ENCODE measurements at places on chromosomes 4 and X.

DNA sequence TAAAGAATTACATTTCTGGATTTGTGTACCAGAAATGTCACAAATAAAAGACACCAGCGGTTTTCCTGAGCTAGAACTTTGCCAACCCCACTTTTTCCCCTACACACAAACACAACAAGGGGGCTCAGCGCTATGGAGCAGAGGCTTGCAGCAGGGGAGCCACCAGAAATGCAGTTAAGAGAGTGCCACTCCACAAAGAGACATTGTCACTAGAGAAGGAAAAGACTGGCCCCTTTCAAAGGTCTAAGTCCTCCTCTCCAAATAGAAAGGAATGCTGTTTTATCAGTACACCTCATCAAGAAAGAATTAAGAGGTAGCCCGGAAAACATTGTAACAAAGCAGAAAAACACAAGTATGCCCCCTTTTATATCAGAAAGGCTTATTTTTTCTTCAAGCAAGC, 419.5 kb downstream of the HNRNPD start:
- no peak for DNase-seq

- DNase-seq: no peak
Measured at GRCh38 chr4:23290656-23291055, 597.9 kb downstream of the GBA3 start.

DNA sequence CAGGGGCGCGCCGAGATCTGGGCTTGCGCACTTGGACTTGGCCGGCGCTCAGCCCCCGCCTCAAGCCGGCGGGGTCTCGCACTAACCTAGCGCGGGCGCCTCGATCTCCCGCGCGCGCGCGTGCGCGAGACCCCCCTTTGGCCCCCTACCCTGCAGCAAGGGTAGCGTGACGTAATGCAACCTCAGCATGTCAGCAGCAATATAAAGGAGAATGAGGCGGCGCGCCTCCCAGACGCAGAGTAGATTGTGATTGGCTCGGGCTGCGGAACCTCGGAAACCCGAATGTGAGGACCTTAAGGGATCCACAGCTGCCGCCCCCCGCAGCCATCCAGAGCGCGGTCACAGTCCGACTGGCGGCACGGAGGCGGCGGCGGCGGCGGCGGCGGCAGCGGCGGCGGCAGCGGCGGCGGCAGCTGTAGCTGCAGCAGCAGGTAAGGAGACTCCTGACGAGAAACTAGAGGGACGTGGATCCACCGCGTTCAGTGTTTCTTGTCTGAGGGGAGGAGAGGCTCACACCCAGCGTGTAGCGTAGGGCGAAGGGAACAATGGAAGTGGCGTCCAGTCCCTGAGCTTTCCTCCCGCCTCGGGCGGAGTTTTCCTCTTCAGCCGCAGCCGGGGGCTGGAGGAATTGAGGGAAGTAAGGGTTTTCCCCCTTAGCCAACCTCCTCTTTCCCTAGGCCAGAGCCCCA, at the start of the genes SATL1 and ZNF711:
TSS of gene SATL1 (minus strand) at position 19 of the 689 bp plus-strand sequence. CDS start 134,811 bp downstream, outside the sequence.
TSS of gene ZNF711 (plus strand) at position 231 of the 689 bp plus-strand sequence. CDS start 3,582 bp downstream, outside the sequence.
- no peak for DNase-seq

GRCh38 chr4:3302173-3302785, 9.5 kb downstream of the RGS12 start:
- no peak for DNase-seq

GRCh38 chrX:69080855-69081465, 84.3 kb downstream of the PJA1 start:
- DNase-seq: no peak

GRCh38 chrX:130097507-130098209, 12.6 kb downstream of the ELF4 start:
- no peak for DNase-seq

GRCh38 chrX:153546386-153546785, 28.9 kb downstream of the ATP2B3 start:
- no peak for DNase-seq

GRCh38 chr4:145531859-145532258, 50.2 kb downstream of the SMAD1 start:
- no peak for DNase-seq

- DNase-seq: no peak
Measured at GRCh38 chr4:76639288-76639687, 204.3 kb downstream of the SHROOM3 start.

DNA sequence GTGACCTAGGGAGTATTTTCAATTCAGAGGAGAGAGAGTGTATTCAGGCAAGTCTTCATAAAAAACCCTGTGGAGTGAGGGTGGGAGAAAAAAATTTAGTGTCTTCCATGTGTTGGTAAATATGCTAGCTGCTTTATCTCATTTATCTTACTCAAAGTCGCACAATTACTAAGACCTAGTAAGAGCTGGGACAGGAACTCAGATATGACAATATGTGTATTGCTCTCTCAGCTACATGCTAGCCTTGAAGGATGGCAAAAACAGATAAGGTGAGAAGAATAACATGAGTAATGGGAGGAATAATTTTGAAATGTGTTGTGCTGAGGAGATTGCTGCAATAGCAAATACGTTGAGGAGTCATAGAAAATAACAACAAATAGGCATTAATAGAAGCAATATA, 458.6 kb downstream of the SH2D1A start:
- no peak for DNase-seq

DNA sequence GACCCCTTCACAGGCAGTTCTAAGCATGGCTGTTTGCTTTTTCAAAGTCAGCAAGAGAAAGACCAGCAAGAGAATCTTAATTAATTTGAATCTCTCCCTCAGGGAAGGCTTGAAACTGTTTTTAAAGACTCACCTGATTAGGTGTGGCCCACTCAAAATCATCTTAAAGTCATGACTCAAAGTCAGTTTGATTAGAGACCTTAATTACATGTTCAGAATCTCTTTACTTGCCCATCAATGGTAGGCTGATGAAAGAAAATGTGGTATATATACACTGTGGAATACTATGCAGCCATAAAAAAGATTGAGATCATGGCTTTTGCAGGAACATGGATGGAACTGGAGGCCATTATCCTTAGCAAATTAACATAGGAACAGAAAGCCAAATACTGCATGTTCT, 247.5 kb upstream of the PRKX start:
- DNase-seq: no peak

DNA sequence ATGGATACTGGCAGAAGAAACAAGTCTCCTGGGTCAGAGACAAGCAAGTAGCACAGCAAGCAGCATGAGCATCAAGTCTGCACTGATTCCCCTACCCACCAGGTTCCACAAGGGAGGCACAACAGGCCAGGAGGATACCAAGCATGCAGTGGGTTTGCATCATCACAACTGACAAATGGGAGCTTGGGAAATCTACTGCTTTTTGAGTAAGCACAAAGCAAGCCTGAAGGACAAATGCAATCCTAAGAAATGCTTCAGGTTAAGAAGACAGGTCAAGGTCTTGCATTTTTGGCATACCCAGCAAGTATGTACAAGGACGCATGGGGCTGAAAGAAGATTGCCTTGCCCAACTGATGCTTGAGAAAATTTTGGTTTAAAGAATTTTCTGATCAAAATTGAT, 279.6 kb downstream of the PDGFC start:
- DNase-seq: no peak

DNA sequence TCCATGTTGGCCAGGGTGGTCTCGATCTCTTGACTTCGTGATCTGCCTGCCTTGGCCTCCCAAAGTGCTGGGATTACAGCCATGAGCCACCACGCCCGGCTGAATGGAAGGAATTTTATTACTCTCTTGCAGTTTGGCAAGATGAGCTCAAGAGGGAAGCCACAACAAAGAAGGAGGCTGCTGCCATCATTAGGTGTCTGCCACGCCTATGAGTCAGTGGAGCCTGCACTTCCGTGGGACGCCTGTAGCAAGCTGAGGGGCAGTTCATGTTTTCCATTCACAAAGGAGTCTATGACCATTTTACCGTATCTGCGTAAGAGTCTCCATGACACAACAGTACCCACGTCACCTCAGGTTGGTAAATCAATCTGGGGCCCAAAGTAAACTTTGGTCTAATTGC, 51.2 kb upstream of the CHRNA9 start:
- no peak for DNase-seq

GRCh38 chr4:1045193-1045594, 33.8 kb downstream of the FGFRL1 start:
- DNase-seq: no peak

- peak; percentile 80 for DNase-seq
Measured at GRCh38 chr4:55866290-55866907, 13.0 kb downstream of the EXOC1 start.

DNA sequence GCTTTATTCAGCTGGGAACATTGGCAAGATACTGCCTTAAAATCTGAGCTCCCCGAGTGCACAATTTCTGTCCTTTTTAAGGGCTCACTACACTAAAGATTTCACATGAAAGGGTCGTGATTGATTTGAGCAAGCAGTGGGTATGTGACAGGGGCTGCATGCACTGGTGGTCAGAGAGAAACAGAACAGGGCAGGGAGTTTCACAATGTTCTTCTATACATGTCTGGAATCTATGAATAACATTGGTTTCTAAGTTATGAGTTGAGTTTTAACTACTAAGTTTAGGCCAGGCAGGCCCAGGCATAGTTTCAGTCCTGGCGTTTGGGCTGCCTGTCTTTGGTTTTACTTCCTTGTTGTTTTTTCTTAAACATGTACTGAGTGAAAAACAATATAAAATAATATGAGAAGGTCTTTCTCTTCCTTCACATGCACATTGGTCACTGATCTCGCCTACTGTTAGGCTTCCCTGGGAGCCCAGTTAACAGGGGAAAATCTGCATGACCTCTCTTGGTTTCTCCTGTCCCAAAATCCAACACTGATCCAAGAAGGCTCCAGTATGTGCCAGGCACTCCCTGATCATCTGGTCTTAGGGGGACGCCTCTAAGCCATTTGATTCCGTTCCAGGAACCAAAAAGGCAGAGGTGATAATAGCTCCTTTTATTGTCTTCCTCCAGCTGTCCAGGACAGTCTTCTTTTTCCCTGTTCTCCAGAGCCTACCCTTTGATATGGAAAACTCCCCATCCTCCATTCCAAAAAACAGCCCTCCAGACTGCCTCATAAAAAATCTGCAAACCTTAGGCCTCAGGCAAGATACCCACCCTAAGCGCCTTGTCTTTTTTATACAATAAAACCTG, at the start of gene UGT2B17:
TSS of gene UGT2B17 (minus strand) at position 51 of the 854 bp plus-strand sequence. CDS start 7,838 bp downstream, outside the sequence.
- no peak for DNase-seq

DNA sequence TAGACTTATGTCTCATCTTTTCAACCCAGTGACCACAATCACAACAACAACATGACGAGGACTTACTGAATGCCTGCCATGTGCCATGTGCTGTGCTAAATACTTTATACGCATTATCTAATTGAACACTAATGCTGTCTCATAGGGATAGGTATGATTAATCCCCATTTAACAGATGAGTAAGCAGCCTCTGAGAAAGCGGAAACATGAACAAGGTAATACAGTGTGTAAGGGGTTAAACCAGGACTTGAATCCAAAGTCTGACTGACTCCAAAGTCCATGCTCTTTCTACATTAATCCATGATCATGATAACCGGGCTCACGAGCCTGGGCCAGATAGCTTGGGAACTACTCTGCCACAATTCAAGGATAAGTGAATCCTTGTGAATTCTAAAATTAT, 105.3 kb upstream of the MBNL3 start:
- DNase-seq: no peak

DNA sequence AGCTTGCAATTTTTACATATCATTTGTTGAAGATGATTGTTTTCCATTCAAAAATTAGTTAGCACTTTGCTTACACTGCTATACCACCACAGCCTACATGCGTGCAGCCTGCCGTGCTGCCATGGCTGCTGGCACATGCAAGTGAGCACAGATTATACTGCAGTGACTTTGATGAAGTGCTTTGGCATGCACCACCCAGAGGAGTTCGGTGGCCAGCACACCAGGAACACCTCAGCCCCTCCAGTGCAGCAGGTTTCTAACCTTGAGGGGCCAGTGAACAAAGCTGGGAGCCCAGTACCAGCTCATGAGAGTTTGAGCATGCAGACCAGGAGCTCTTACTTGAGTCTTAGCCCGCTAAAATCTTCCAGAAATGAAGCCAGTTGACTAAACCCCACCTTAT, 431.5 kb downstream of the DACH2 start:
- no peak for DNase-seq

DNA sequence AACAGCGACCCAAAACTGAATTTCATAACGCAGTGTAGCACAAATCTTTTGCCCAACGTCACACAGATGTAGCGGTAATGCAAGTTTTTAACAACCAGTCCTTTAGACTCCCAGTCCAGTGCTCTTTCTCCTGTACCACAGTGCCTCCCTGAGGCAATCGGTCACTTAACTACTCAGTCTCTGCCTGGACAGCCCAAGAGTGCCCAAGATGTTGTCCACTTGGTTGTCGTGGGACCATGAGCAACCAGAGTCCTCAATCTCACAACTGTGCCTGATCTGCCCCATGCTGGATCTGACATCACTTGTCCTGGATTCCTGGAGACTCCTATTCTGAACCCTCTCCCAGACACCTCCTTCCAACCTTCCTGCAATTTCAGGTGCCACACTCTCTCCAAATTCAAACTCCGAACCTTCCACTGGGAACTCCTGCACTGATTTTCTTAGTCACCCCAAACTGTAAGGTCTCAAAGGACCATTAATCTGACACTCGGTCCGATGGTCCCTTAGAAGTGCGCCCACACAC, 702 bp downstream of the MMGT1 start:
- no peak for DNase-seq

- DNase-seq: no peak
Measured at GRCh38 chrX:114344756-114345349, 239.0 kb upstream of the HTR2C start.

GRCh38 chr4:87910795-87911194, 64.7 kb upstream of the SPP1 start:
- DNase-seq: no peak

GRCh38 chr4:23734000-23734399, 155.8 kb downstream of the PPARGC1A start:
- no peak for DNase-seq

DNA sequence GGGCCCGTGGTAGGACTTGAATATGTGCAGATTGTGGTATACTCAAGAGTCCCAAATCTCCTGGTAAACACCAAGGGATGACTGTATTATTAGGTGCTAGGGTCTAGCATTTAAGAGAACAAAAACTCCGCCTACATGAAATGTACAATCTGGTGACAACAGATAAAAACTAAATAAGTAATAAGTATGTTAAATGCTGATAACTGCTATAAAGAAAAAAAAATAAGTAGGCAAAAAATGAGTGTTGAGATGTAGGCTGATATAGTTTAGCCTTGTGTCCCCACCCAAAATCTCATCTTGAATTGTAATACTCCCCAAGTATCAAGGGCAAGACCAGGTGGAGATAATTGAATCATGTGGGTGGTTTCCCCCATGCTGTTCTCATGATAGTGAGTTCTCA, 23.4 kb downstream of the OTUD4 start:
- no peak for DNase-seq

DNA sequence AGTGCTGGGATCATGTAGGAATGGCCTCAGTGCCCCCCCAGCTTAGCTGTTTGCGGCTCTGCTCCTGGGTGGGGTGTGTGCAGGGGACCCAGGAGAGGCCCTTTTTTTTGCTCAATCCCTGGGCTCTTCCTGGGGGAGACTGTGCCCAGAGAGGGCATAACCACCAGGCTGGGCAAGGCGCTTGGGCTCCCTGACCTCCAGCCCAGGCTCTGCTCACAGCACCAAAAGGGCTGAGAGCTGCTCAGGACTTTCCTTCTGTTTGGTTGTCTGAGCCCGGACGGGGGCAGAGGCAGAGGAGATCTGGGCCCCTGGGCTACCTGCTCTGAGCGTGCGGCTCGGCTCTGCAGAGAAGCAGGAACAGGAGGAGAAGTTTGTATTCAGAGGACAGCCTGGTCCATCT, 64.7 kb downstream of the PSAPL1 start:
- no peak for DNase-seq

GRCh38 chr4:140343303-140343702, 30.1 kb upstream of the SCOC start:
- DNase-seq: no peak

All from HFF-Myc (cell line).